ENCODE measurements at places on chromosomes 5 and 9.
A peak's percentile ranks its signal among the peaks of the same experiment; 100 is the strongest.

- peak; percentile 54 for DNase-seq
Measured at GRCh38 chr9:4339357-4339756, 39.5 kb upstream of the GLIS3 start.

- peak; percentile 35 for DNase-seq
Measured at GRCh38 chr5:133930061-133930812, 38.2 kb downstream of the C5orf15 start.

DNA sequence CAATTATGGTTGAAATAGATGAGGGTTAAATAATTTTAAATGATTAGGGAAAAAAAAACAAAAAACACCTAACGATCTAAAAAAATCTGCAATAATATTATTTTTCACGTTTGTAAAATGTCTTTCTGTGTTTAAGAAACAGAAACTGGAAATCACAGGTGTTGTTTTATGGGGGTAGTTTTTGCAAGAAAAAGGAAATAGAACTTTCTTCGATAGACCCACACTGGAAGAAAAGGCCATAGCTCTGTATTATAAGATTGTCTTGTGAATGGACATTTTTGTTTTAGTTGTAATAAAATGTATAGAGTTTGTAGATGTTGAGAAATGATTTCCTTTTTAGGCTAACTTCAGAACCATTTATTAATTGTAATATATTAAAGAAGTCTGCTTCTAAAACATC is 5.5 kb downstream of the CSNK1G3 start:
- no peak for DNase-seq

- DNase-seq = no peak
Measured at GRCh38 chr9:110006657-110007056, 201.3 kb downstream of the C9orf152 start.

DNA sequence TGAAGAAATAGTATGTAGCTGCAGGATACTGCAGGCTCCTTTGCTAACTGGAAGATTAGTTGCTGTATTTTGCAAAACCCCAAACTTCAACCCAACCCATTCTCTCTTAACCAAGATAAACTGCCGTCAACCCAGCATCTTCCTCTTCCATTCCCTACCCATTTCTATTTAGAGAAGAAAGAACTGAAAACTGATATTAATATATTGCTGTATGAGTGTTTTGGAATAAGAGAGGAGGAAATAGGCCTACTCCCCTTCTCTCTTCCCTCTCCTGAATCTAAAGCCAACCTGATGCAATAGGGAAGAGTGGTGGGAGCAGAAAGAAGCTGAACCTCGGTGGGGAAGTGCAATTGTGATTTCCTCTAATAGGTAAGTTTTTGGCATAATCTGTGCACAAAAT is 83.7 kb downstream of the TMEM215 start:
- no peak for DNase-seq

DNA sequence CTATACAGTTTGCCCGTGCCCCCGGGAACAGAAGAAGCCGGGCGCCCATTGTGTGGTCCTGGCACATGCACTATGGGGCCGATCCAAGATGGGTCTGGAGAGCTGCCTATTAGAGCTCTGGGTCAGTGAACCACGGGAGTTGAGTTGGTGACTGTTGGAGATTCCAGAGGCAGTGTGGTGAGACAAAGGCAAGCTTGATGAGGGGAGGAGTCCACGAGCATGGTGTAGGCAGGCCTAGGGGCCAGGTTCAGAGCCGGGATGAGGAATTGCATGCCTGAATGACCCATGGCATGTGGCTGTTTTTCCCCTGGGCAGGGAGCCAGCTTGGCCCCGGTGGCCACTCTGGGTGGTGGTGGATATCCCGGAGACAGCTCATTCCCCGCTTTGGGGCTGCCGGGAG is 84.4 kb upstream of the STC2 start:
- no peak for DNase-seq

GRCh38 chr5:155631116-155631515 is 617.6 kb downstream of the KIF4B start:
- no peak for DNase-seq

- no peak for DNase-seq
Measured at GRCh38 chr5:132737982-132738681, 786 bp upstream of the KIF3A start.

DNA sequence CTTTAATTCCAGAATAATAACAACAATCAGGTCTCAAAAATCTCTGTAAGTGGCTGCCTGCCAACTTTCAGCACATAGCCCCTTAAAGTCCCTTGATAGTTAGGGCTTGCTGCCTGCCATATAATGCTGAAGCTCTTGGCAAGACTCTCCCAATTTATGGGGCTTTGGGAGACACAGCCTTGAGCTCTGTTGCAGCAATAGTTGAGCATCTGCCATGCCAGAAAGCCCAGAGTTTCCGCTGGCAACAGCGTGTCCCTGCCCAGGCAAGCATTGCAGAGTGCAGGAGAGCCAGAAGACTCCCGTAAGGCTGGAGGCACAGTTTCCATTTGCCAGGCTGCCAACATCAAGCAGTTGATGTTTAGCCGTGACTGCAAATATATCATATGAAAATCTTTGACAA is 678.5 kb upstream of the NUDT12 start:
- no peak for DNase-seq

- DNase-seq = no peak
Measured at GRCh38 chr5:89105171-89105695, 222.2 kb upstream of the MEF2C start.

- DNase-seq = no peak
Measured at GRCh38 chr9:78118742-78119473, 87.3 kb upstream of the GNAQ start.

DNA sequence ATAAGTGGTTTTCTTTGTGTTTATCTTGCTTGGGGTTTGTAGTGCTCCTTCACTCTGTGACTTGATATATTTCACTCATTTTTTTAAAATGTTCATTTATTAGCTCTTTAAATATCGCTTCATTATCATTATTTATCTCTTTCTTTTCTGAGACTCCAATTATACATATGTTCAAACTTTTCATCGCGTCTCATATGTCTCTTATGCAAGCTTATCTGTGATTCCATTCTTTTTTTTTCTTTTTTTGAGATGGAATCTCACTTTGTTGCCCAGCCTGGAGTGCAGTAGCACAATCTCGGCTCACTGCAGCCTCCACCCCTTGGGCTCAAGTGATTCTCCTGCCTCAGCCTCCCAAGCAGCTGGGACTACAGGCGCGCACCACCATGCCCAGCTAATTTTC is 73.9 kb upstream of the GABRP start:
- no peak for DNase-seq

Data from hematopoietic multipotent progenitor cell treated with erythropoietin and hydrocortisone succinate and interleukin-3 and kit ligand, for 15 days (in vitro differentiated cells).